AG08396 (cell line): ENCODE measurements at places on chromosomes 16 and 17.

DNA sequence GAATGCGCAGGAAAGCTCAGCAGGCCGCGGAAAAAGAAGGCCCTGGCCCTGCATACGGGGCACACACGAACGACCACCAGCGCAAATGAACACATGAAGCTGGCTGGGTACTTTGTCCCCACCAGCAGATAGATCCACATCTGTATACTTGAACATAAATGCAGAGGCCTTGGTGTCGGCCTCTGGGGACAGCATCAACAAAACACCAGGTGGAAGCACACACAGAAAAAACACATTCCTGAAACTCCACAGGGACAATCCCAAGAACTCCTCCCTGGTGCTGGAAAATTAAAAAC is 606 bp upstream of the ZBTB4 start:
- no peak for DNase-seq

- DNase-seq = no peak
Observed at GRCh38 chr17:4154201-4154600, 11.2 kb downstream of the CYB5D2 start.

DNA sequence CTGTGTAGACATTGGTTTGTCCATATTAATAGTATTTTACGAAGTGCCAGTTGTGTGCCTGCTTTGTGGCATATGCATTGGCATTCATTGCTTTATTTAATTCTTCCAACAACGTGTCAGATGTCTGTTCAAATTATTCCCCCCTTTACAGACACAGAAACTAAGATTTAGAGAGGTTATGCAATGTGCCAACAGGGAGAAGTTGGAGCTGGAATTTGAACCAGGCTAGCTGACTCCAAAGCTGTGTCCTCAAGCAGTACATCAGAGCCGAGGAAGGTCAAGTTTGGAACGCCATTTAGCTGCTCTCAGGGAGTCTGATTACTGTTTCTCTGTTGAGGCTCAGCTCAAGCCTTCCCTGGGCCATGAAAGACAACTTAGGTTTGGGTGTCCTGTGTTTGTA is 232.3 kb downstream of the WWOX start:
- no peak for DNase-seq

DNA sequence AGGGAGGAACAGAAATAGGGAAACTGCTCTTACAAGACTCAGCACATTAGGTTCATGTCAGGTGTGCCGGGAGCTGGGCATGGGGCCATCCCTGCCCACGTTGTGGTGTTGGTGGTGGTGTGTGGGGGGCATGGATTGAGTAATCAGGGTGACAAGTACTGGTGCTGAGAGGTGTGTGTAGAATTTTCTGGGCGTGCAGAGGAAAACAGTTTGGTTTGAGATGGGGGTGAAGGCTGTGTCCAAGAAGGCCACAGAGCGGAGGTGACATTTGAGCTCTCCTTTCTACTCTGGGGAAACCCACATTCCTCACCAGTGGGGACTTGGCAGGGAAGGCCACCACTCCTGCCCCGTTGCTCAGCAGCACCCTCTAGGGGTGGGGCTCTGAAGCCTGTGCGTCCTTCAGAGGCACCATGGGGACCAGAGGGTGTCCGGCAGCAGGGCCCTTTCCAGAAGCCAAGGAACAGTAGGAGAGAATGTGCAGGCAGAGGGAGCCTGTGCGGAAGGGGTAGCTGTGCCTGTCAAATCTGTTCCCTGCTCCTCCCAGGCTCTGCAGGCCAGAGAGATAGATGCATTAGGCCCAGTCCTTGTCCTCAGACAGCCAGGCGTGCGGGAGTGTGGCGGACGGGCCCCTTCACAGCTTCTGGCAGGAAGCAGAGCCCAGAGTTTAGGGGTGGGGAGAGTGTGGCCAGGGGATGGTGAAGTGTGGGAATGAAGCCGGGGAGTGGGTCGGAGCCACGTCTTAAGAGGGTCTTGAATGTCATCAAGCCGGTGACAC is 48.7 kb upstream of the GSE1 start:
- DNase-seq = no peak

DNA sequence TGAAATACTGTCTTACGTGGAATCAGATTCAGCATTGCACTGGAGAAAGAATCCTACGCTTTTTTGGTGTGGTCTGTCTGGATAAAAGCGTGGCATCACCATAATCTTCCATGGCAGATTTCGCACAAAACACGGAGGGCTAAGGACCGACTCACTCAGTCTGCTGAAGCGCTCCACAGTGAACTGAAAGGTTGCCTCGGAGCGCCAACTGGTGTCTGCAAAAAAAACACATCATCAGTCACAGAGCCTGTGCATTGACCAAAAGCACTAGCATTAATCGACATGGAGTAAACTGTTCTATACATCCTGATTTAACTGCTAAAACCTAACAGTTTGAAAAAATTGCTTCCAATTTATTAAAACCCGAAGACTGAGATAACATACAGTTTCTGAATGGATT is 40.5 kb downstream of the USP7 start:
- no peak for DNase-seq

DNA sequence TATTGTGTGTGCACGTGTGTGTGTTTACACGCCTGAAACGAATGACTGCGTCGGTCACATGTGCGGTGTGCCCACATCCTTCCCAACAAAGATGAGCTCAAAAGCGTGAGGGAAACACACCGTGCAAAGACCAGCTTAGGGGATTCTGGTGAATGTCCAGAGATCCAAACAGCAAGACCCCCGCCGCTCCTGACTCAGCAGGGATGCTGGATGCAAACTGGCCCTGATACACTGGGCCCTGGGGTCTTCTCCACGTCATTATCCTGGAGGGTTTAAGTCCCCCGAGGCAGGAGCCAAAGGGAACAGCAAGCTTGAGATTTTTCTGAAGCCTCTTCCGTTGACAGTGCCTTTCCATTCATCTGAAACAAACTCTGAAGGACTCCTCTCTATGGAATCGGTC is 59.2 kb downstream of the TBC1D16 start:
- no peak for DNase-seq

- no peak for DNase-seq
Observed at GRCh38 chr17:69450918-69451317, 36.4 kb downstream of the MAP2K6 start.

- no peak for DNase-seq
Observed at GRCh38 chr17:73357318-73357717, 45.5 kb upstream of the CDC42EP4 start.

DNA sequence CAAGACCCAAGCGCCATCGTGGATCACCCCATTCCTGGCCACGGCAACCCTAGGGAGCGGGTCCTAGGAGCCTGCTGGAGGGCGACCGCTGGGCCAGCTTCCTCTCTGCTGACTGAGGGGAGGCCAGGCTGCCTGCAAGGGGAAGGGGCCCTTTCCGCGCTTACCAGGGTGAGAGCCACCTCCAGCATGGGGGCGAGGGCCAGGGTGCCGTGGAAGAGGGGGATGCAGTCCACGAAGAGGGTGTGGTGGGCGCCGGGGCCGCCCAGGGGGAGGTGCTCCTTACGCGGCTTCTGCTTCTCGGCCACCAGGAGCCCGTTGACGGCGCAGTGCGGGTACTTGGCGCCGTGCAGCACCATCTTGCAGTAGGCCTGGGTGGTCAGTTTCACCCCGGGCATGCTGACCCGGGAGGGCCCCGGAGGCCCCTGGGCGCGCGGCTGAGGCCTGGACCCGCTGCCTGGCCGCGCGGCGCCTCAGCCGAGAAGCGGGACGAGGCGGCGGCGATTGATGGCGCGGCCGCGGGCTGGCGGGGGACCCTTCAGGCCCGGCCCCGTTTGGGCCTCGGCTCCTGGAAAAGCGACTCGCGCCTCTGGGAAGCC is 345 bp downstream of the EMC8 start:
- peak; percentile 81 for DNase-seq
